Testis (tissue), 5 donors: ENCODE measurements at places on chromosomes 13 and 19. TPM values are rescaled to one million over a fixed set of nuclear protein-coding genes. Genes with fewer than 3 reads are reported as not detected.

DNA sequence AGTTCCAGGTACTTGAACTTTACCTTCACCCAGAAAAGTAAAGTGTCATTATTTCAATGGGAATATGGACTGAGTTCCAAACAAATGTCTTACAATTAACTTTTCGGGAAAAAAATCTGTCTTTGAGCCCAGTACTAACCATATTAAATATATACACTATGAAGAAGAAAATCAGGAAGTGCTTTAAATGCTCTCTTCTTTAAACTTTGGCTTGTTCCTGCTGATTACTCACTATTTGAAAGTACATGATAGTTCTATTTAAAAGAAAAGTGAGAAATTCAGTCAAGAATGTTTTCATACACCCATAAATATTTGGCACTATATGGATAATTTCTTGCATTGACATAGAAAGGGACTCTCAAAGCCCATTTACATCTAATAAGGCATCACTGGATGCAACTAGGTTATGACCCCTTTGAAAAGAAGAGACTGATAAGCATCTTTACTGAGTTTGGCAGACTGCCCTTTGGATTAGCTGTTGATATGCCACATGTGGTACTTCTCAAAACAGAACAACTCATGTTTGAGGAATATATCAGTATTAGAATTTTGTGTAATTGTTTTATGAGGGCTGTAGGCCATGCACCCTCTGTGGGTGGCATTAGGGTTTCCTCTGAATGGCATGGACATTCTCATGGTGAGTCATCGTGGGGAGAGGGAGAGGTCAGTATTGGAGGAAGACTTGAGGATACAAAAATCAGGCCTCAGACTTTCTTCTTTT is 25.0 kb upstream of the VWA8 start:
- DNase-seq: no peak
- H3K27me3 ChIP-seq: no peaks in the 10 kb centered on the region
- H3K36me3 ChIP-seq: no peaks in the 10 kb centered on the region
- H3K4me1 ChIP-seq: no peaks in the 10 kb centered on the region

- H3K36me3 ChIP-seq: no peaks in the 10 kb centered on the region
- DNase-seq: no peak
- H3K4me1 ChIP-seq: no peaks in the 10 kb centered on the region
- H3K27me3 ChIP-seq: no peaks in the 10 kb centered on the region
Measured at GRCh38 chr19:17021328-17021727, 5.3 kb downstream of the CPAMD8 start.

GRCh38 chr13:40794414-40795368 is 5.3 kb downstream of the SLC25A15 start:
- no peak overlapping the region for H3K27ac ChIP-seq
- no peak for DNase-seq
- H3K4me1 ChIP-seq: no peaks in the 10 kb centered on the region
- H3K4me3 ChIP-seq: no peak overlapping the region

DNA sequence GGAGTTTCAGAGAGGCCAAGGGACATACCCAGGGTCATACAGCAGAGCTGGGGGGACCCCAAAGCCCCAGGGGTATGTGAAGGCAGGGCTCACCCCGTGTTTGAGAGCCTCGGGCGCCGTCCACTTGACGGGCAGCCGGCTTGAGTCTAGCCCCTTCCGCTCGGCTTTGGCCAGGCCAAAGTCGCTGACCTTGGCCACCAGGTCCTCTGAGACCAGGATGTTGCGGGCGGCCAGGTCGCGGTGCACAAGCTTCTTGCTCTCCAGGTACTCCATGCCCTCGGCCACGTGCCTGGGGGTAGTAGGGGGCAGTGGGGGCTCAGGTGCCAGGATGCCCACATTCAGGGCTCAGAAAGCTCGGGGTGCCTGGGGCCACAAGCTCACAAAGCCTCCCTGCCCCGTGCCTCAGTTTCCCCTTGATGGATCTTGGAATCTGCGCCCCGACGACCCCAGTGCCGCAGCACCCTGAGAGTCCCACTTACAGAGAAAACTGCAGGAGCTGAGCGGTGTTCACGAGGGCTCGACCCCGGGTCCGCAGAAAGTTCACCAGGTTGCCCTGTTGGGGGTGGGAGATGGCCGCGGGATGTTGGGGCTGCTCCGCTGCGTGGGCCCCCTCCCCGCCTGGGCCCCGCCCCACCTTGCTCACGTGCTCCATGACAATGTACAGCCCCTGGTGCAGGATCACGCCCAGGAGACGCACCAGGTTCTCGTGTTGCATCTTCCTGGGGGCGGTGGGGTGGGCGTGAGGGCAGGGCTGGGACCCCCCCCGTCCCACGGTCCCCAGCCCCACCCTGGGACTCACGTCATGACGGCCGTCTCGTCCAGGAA is 7.1 kb downstream of the MATK start:
- no peaks in the 10 kb centered on the region for H3K36me3 ChIP-seq
- H3K4me1 ChIP-seq: no peaks in the 10 kb centered on the region
- no peaks in the 10 kb centered on the region for H3K27me3 ChIP-seq
- H3K4me3 ChIP-seq: no peak overlapping the region
- no peak overlapping the region for H3K27ac ChIP-seq

GRCh38 chr13:103358255-103358932 is 292.2 kb upstream of the SLC10A2 start:
- H3K4me3 ChIP-seq: no peak overlapping the region
- no peaks in the 10 kb centered on the region for H3K27me3 ChIP-seq
- no peak for DNase-seq
- H3K27ac ChIP-seq: no peak overlapping the region
- no peaks in the 10 kb centered on the region for H3K4me1 ChIP-seq

GRCh38 chr13:110929104-110929777 is 14.4 kb upstream of the ANKRD10 start:
- H3K36me3 ChIP-seq: no peaks in the 10 kb centered on the region
- no peaks in the 10 kb centered on the region for H3K27me3 ChIP-seq
- no peak for DNase-seq
- no peak overlapping the region for H3K27ac ChIP-seq

GRCh38 chr13:42574435-42575311 is 721 bp downstream of the TNFSF11 start:
- H3K4me1 ChIP-seq: peaks cover 4% of the 10 kb centered on the region
- no peak for DNase-seq
- H3K4me3 ChIP-seq: peak overlapping the region; percentile 12
- H3K27ac ChIP-seq: no peak overlapping the region
- H3K27me3 ChIP-seq: no peaks in the 10 kb centered on the region
- H3K36me3 ChIP-seq: no peaks in the 10 kb centered on the region

DNA sequence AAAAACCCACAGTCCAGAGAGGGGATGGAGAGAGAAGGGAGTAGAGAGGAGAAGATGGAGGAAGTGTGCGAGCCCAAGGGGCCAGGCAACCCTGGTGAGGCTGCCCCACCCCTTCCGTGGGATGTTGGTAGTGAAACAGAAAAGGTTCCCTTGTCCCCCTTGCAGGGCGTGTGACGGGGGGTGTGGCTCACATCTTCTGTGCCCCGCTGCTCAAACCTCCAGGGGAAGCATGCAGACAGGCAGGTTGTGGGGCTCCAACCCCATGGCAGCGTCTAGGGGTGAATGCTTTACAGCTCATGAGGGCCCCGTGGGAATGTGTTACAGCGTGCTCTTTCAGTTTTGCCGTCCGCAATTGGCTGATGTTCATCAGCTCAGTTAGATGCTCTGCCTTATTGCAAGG is 14.7 kb upstream of the EVI5L start:
- no peaks in the 10 kb centered on the region for H3K4me1 ChIP-seq
- no peak overlapping the region for H3K4me3 ChIP-seq

GRCh38 chr19:50392759-50393158 is 8.6 kb downstream of the POLD1 start:
- H3K4me3 ChIP-seq: no peak overlapping the region
- H3K4me1 ChIP-seq: no peaks in the 10 kb centered on the region
- no peaks in the 10 kb centered on the region for H3K36me3 ChIP-seq
- DNase-seq: no peak
- no peak overlapping the region for H3K27ac ChIP-seq

DNA sequence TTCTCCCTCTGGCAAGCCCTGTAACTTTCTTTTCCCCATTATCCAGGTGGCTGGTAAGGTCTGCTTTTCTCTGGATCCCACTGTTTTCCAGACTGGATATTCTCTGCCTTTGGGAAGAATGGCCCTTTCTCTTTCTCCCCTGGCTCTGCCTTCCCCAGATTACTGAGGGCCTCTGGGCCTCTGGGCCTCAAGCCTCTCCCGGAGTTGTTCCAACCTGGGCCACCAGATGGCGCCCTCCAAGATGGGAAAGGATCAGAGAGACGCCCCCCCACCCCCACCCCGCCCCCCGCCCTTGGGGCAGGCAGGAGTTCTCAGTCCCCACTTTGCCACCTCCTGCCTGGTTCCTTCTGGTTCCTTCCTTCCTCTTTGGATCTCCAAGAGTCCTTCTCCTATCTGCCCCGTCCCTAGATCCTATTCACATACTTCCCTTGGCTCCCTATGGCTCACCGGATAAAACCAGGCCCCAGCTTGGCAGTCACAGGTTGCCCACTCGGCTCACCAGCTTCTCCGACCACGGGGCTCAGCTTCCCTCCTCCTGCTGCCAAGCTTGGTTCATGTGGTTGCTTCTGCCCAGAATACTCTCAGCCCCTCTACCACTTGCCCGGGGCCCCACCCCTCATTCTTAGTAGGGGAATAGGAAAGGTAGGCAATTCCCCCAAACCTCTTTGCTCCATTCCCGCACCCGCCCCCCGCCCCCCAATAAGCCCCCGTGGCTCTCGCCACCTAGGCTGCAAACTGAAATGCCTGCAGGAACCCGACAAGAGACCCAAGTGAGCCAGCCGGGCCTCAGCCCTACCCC is 13.1 kb downstream of the EPS8L1 start:
- peak; percentile 83 for DNase-seq
- H3K4me1 ChIP-seq: peaks cover 17% of the 10 kb centered on the region
- H3K4me3 ChIP-seq: no peak overlapping the region
- no peaks in the 10 kb centered on the region for H3K36me3 ChIP-seq
- H3K27ac ChIP-seq: no peak overlapping the region

GRCh38 chr19:30556230-30556711 is 184.1 kb downstream of the ZNF536 start:
- H3K27me3 ChIP-seq: no peaks in the 10 kb centered on the region
- H3K27ac ChIP-seq: no peak overlapping the region
- no peak overlapping the region for H3K4me3 ChIP-seq
- DNase-seq: no peak
- H3K36me3 ChIP-seq: no peaks in the 10 kb centered on the region
- no peaks in the 10 kb centered on the region for H3K4me1 ChIP-seq

- H3K4me1 ChIP-seq: peaks cover 11% of the 10 kb centered on the region
- H3K27ac ChIP-seq: no peak overlapping the region
- H3K27me3 ChIP-seq: no peaks in the 10 kb centered on the region
Measured at GRCh38 chr19:40221858-40222619, 3.9 kb upstream of the TTC9B start.

GRCh38 chr19:15427350-15427700 is 8.5 kb upstream of the AKAP8L start:
- no peak overlapping the region for H3K4me3 ChIP-seq
- H3K4me1 ChIP-seq: peaks cover 13% of the 10 kb centered on the region
- no peaks in the 10 kb centered on the region for H3K36me3 ChIP-seq
- no peak for DNase-seq
- H3K27me3 ChIP-seq: no peaks in the 10 kb centered on the region

- DNase-seq: no peak
- H3K4me1 ChIP-seq: peaks cover 4% of the 10 kb centered on the region
- H3K27me3 ChIP-seq: no peaks in the 10 kb centered on the region
- peak overlapping the region; percentile 55 for H3K27ac ChIP-seq
Measured at GRCh38 chr19:19642506-19643157, 825 bp downstream of the GMIP start.

DNA sequence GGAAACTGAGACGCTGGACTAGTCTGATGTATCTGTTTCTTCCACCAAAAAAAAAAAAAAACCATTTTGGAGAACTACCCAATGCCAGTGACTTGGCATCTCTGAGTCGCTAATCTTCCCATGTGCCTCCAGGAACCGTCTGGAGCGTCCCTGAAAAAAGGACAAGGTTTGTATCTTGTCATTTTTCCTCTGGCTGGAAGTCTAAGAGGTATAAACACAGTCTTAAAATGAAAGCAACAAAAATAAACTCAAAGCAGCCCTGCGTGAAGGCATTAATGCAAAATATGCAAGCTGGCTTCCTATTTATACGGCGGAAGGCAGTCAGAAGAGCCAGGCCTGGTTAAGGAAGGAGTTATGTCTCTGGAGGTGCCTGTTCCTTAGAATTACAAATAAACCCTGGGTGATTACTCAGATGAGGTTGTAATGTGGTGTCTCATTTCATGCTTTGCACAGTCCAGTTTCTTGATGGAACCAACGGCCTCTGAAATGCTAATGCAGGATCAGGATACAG is 20.3 kb downstream of the ACTN4 start:
- H3K36me3 ChIP-seq: no peaks in the 10 kb centered on the region
- H3K4me1 ChIP-seq: peaks cover 63% of the 10 kb centered on the region
- H3K27me3 ChIP-seq: no peaks in the 10 kb centered on the region
- peak overlapping the region; percentile 5 for H3K27ac ChIP-seq

GRCh38 chr19:6250024-6250615 is 29.7 kb downstream of the MLLT1 start:
- H3K4me3 ChIP-seq: no peak overlapping the region
- peaks cover 5% of the 10 kb centered on the region for H3K4me1 ChIP-seq
- no peaks in the 10 kb centered on the region for H3K36me3 ChIP-seq
- H3K27me3 ChIP-seq: no peaks in the 10 kb centered on the region
- no peak overlapping the region for H3K27ac ChIP-seq

DNA sequence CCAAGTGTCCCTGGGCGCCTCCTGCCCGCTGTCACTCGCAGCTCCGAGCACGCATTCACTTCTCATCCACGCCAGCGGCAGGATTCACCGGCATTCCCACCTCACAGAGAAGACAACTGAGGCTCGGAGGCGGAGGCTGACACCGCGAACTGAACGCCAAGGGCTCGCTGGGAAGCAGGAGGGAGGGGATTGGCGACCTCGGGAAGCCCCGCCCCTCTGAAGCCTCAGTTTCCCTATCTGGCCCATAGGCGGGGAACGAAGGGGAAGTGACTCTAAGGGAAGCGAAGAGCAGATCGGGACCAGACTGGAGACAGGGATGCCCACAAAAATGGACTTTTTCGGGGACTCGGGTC is 256 bp downstream of the MICOS13 start:
- DNase-seq: no peak
- H3K4me1 ChIP-seq: peaks cover 10% of the 10 kb centered on the region
- no peaks in the 10 kb centered on the region for H3K36me3 ChIP-seq
- H3K4me3 ChIP-seq: peak overlapping the region; percentile 70

GRCh38 chr19:36141039-36141927 is 1.4 kb downstream of the CAPNS1 start:
- peaks cover 8% of the 10 kb centered on the region for H3K4me1 ChIP-seq
- no peaks in the 10 kb centered on the region for H3K36me3 ChIP-seq
- DNase-seq: peak; percentile 91
- peak overlapping the region; percentile 95 for H3K27ac ChIP-seq

GRCh38 chr13:73703606-73704005 is 430.6 kb downstream of the KLF12 start:
- no peak overlapping the region for H3K27ac ChIP-seq
- H3K4me3 ChIP-seq: no peak overlapping the region
- no peaks in the 10 kb centered on the region for H3K27me3 ChIP-seq

The ZNF90 gene
- total RNA-seq: 3.9 TPM

The MYO16 gene
- 3.1 TPM for total RNA-seq

The ANGPTL8 gene
- total RNA-seq: not detected

The ACP7 gene
- total RNA-seq: not detected

The ELSPBP1 gene
- total RNA-seq: 0.25 TPM

The KASH5 gene
- 102 TPM for total RNA-seq

The JSRP1 gene
- 2.2 TPM for total RNA-seq

The GJA3 gene
- total RNA-seq: 10.2 TPM

The RFPL4AL1 gene
- not detected for total RNA-seq

The PRODH2 gene
- total RNA-seq: 0.99 TPM

The CEACAM20 gene
- total RNA-seq: 0.87 TPM

The ZNF417 gene
- 19.8 TPM for total RNA-seq

The SERP2 gene
- total RNA-seq: 31.4 TPM

The ATCAY gene
- 4.8 TPM for total RNA-seq

The NCCRP1 gene
- total RNA-seq: 1.3 TPM
